Dermis microvascular lymphatic vessel endothelial cell (primary cell): ENCODE measurements at places on chromosomes 6 and 20. TPM values are rescaled to one million over a fixed set of nuclear protein-coding genes. Genes with fewer than 3 reads are reported as not detected.
A peak's percentile ranks its signal among the peaks of the same experiment; 100 is the strongest.

Gene POM121L2
- total RNA-seq = not detected in 2 replicates

Gene ERVFRD-1
- total RNA-seq = under 0.01 TPM in 2 replicates

Gene APOBEC2
- not detected in 2 replicates for total RNA-seq

Gene RIOK1
- total RNA-seq = 16.6 and 17.3 TPM in 2 replicates

Gene SLC16A10
- total RNA-seq = under 0.01 TPM in 1 of 2 replicates, not detected in the other

Gene SNRPB2
- total RNA-seq = 31.1 and 34.3 TPM in 2 replicates

Gene OPRM1
- not detected in 2 replicates for total RNA-seq

Gene CD109
- total RNA-seq = 4.4 and 9.2 TPM in 2 replicates

Gene ENPP1
- 0.13 and 0.25 TPM in 2 replicates for total RNA-seq

Gene FAM83C
- total RNA-seq = not detected in 2 replicates

Gene FNDC1
- not detected in 2 replicates for total RNA-seq

Gene MAP7
- total RNA-seq = 0.51 and 1.0 TPM in 2 replicates

Gene PLA2G7
- total RNA-seq = under 0.01 TPM in 1 of 2 replicates, not detected in the other

DNA sequence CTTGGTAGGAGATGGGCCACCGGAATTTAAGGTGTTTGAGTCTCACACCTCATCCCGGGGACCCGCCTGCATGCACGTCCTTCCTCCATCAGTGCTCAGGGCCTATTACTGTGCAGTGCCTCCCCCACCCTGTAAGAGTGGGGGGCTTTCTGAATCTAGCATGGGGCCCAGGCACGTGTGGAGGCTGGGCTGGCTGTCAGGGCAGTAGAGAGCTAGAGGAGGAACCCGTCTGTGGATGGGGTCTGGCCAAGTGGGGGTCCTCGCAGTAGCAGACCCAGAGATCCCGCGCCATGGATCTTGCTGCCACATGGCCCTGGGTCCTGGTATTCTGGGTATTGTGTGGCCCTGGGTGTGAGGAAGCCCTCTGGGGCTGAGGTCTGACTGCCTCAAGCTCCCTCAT lies 42.9 kb downstream of the SRC start:
- DNase-seq = no peak

DNA sequence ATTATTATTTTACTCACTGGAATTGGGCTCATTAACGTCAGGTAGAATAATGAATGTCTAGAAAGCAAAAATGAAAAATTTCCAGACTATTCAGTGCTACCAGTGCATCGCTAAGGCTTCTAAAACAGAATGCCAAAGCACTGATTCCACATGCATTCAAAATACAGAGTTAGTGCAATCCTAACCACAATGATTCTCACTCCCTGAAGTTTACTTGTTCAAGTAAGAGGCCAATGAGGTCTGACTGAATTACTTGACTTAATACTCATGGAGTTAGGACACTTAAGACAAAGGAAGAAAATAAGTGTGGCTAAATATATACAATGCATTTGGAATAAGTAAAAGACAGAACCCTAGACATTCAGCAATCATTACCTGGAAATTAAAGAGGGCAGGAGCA lies 220.5 kb downstream of the PKHD1 start:
- DNase-seq = no peak

DNA sequence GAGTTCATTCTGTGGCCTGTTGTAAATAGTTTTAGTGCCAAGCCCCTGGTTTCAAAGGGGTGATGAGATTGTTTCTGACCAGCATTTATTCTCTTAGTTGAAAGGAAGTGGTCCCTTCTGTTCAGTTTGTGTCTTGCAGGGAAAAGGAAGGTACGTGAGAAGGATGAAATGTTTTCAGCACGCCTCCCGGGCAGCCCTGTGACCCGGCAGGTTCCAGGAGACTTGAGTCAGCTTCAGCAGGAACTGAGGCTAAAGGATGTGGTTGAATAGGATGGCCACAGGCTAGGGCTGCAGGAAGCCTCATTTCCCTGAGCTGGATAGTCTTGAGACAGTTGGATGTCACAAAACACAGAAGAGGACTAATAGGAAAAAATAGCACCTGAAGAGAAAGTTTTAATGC lies 132.4 kb upstream of the SYNDIG1 start:
- DNase-seq = no peak

GRCh38 chr20:7195704-7196103 lies 428.2 kb downstream of the BMP2 start:
- DNase-seq = no peak

DNA sequence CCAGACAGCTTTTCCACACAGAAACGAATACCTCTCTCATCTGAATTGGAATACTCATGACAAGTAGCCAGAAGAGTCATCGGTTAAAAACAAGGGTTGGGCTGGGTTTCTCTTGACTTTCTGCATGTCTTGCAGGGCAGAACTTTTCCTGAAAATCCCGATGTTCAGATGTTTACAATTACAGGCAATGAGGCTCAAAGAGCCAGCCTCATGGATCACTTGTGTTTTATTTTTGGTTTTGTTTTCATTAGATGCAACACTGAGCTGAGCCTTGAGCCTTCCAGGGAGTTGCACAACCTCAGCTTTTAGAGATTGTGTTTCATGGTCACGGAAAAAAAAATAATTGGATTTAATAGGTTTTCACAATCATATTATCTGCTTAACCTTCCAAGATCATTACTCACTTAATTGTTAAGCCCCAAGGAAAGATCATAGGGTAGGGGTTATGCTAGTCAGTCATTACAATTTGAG lies 288.1 kb upstream of the PRDM1 start:
- DNase-seq = no peak

- DNase-seq = peak; percentile 73
Measured at GRCh38 chr20:208942-209566, 18.0 kb upstream of the DEFB129 start.

- no peak for DNase-seq
Measured at GRCh38 chr6:27836783-27837624, 75.2 kb downstream of the OR2B2 start.

DNA sequence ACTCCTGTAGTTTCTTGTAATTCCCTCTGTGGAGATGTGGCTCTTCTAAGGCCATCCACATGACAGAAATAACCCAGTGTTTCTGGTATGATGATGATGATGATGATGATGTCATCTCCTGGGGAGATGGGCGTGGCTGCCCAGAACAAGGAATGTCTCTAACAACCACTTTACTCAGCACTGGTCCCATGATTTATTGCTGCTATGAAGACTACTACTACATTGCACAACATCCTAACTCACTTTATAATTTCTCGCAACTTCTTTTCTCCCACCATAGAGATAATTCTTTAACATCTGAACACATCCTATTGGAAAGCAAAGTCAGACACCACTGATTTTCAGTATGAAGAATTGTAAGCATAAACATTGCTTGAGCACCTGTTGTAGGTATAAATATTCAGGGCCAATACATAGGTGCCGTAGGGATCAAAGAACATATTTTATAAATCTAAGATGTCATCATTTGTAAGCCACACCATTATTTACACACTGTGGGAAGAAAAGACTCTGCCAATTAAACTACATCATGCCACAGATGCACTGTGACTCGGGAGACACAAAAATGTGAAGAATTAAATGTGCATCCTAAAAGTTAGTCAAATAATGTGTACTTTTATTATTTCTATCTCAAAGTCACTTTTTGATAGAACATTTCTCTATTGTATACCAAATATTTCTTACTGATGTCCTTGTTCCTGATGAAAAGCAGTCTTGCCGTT lies 6.4 kb downstream of the TPMT start:
- DNase-seq = no peak

- DNase-seq = no peak
Measured at GRCh38 chr20:48916699-48917098, 4.8 kb upstream of the ARFGEF2 start.

DNA sequence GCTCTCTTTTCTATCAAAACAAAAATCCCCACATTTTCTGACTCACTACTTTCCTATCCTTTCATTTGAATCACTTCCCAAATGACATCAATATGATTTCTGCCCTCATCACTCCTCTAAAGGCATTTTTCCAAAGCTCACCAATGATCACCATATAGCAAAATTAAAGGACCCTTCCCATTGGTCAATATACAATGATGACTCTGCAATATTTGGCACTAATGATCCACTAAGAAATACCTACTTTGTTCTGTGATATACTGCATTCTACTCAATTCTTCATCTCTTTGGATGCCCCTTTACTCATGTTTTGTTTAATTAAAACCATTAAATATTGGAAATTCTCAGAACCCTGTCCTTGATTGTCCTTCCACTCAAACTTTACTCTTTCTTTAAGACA lies 200.3 kb upstream of the PTCHD4 start:
- no peak for DNase-seq

- no peak for DNase-seq
Measured at GRCh38 chr20:39676857-39677391, 714.8 kb downstream of the DHX35 start.

GRCh38 chr6:31070711-31071197 lies 41.6 kb downstream of the C6orf15 start:
- DNase-seq = no peak

DNA sequence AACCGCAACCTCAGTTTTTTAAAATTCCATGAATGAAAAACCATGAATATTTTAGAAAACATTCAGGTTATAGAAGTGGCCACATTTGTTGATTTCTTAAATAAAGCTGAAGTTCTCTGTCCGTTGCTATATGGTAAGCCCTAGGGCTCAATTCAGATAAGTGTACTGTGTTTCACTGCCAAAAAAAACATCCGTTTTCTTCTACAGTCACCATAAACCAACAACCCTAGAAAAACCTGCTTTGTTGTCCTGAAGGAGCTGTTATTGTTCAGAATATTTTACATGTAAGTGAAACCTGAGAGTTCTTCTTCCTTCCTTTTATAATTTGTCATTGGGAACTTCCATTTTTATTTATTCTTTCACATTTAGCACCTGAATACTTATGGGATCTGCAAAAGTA lies 274.1 kb downstream of the TFAP2A start:
- DNase-seq = no peak

- DNase-seq = no peak
Measured at GRCh38 chr6:159805440-159806020, 5.5 kb downstream of the PNLDC1 start.

GRCh38 chr6:5481033-5481432 lies 219.7 kb downstream of the FARS2 start:
- no peak for DNase-seq

- DNase-seq = no peak
Measured at GRCh38 chr6:55888917-55889316, 13.5 kb upstream of the BMP5 start.

DNA sequence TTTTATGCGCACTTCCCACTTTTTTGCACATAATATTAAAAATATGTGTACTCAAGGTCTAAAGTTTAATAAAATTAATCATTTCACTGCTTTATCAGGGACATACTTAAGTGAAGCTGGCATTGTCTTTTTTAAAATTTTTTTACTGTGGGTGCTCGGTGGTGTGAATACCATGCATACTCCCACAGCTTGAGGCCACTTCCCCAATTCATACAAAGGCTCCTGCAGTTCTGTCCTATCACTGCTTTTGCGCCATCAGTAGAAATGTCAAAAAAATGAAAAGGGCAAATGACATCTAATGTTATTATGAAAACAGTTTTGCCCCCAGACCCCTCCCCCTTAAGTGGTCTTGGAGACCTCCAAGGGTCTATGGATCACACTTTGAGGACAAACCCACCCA lies 464.1 kb upstream of the ARID1B start:
- DNase-seq = no peak
